ENCODE measurements at places on chromosomes 4 and X. TPM values are rescaled to one million over a fixed set of nuclear protein-coding genes. Genes with fewer than 3 reads are reported as not detected.

DNA sequence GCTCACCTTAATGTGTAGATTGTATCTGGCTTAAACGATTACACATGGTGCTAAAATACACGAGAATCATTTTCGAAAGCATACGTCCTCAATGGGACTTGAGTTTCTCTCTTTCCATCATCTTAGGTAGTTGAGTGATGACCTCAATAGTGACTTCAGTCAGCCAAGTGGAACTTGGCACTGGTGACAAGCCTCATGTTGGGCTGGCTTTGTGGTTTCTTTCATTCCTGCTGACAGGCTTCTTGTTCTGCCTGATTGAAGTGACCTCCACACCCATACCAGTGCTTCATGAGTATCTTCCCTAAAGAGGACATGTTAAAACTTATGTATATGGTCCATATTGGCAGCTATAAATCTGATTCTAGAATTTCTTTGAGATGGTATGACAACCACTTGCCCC lies 159.1 kb upstream of the WDR1 start:
- no peak for DNase-seq

DNA sequence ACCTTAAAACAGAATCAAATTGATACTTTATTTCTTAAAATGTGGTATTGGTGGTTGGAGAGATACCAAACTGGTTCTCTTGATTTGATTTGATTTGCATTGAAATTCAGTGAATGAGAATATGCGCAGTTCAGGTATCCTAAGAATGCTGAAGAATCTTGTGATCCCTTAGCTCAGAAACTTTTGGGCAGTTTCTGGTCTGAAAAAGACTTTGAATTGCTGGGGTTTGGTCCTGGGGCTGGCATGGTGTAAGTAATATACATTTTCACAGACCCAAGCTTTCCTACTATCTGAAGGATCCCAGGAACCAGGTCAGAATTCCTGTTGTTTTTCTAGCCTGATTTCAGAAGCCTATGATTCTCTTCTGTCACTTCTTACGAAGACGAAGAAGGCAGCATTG lies 6.6 kb downstream of the RAB33B start:
- no peak for DNase-seq

DNA sequence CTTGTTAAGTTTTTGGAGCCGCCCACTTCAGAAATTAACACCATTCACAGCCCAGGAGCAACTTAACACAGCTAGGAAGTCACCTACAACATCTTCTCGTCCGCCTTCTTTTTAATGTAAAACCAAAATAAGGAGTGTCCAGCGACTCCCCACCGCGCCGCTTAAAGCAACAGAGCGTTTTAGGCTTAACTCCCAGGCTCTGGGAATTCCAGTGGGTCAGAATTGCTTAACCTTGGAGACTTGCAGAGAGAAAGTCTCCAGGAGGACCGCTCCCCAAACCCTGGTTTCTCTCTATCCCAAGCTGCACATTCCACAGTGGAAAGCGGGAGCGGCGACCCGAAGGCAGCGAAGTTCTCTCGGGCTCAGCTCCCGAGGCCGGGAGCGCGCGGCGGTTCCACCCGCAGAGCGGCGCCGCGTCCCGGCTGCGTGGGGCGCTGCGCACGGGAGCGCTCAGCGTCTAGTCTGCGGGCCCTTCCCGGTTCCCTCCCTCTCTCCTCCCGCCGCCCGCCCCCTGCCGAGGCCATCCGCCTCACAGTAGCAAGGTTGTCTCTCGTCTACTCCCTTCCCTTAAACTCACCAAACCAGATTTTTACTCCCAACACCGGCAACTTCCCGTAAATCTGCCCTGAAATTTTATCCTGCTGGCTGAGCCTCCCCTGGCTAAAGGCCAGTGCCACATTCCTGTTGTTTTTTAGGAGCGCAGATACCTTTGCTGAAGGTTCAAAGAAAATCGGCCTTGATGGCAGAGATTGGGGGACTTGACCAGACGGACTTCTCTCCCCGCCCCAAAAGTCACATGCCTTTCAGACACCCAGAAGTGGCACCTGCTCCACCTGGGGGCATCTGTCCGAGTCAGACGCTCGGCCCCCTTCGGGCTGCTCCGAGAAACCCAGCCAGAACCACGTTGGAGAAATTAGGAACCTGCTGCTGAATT lies at the start of gene RBM47:
Gene RBM47, minus strand, starts transcription at position 464 of the 934 bp plus-strand sequence. CDS start 190,971 bp downstream, outside the sequence.
- DNase-seq, result peak; percentile 21

GRCh38 chr4:16278178-16278577 lies 51.9 kb upstream of the TAPT1 start:
- no peak for DNase-seq

DNA sequence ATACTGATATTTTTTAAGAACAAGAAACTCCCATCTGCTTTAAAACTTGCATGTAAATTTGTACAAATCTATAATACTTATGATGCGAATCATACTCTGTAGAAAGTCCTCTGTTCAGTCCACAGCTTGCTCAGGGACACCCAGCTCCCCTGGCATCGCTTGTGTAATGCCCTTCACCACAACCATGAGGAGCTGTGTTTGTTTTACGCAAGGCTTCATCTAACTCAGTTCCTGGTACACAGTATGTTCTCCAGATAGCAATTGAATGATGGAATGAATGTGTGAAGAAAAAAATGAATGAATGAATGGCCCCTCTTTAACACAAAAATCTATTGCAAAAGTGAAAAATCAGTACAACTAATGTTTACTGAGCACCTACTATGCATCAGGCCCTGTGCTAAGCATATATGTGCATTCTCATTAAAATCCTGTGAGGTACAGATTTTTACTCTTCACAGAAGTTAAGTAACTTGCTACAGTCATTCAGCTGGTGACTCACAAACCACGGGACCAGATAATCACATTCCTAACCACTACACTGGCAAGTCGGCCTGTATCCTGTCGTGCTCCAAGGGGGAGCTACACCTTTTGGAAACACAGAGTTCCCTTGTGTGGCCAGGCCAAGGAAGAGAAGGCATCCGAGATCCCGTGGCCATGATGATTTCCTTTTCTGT lies 58.7 kb upstream of the KDR start:
- no peak for DNase-seq

GRCh38 chr4:121707344-121707743 lies 10.6 kb upstream of the ANXA5 start:
- no peak for DNase-seq

- DNase-seq, result no peak
These were observed 66.1 kb downstream of the NR3C2 start for GRCh38 chr4:148376151-148376550.

GRCh38 chr4:163804001-163804400 lies 309.5 kb downstream of the TMA16 start:
- no peak for DNase-seq

- DNase-seq, result no peak
These were observed 18.6 kb downstream of the FGFRL1 start for GRCh38 chr4:1030031-1030430.

GRCh38 chr4:22987870-22988269 lies 295.1 kb downstream of the GBA3 start:
- no peak for DNase-seq

GRCh38 chr4:161444626-161445025 lies 719.2 kb downstream of the FSTL5 start:
- DNase-seq, result no peak

- DNase-seq, result peak; percentile 73
These were observed 4.2 kb upstream of the ZNF157 start for GRCh38 chrX:47366041-47366722.

DNA sequence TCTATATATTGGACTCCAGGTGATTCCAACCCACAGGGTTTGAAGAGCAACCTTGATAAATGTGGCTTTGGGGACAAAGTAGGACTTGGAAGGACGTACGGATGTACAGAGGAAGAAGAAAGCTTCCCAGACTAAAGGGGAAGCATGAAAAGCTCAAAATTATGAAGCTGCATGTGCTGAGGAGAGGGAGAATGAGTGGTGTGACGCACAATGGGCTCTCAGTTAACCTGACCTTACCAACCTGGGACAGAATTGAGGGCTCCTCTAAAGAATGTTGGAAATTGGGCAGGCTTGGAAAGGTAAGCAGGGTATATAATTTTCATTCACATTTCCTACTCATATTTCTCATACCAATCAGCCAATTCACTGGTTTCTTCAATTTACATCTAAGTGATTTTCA lies 10.5 kb upstream of the TIGD2 start:
- no peak for DNase-seq

DNA sequence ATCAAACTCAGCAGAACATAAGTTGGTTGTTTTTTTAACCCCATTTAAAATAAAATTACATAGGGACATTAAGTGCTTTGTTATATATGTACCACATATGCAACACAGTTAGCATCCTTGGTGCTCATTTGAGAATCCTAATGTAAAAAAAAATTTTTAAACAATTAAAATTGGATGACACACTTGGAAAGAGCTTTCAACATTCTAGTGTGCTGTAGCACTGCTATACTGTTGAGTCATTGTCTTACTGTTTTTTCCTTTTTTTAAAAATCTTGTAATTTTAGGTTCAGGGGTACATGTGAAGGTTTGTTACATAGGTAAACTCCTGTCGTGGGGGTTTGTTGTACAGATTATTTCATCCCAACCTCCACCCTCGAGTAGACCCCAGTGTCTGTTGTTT lies 12.8 kb downstream of the THAP9 start:
- no peak for DNase-seq

- no peak for DNase-seq
These were observed 339.8 kb upstream of the FRG1 start for GRCh38 chr4:189600718-189601435.

DNA sequence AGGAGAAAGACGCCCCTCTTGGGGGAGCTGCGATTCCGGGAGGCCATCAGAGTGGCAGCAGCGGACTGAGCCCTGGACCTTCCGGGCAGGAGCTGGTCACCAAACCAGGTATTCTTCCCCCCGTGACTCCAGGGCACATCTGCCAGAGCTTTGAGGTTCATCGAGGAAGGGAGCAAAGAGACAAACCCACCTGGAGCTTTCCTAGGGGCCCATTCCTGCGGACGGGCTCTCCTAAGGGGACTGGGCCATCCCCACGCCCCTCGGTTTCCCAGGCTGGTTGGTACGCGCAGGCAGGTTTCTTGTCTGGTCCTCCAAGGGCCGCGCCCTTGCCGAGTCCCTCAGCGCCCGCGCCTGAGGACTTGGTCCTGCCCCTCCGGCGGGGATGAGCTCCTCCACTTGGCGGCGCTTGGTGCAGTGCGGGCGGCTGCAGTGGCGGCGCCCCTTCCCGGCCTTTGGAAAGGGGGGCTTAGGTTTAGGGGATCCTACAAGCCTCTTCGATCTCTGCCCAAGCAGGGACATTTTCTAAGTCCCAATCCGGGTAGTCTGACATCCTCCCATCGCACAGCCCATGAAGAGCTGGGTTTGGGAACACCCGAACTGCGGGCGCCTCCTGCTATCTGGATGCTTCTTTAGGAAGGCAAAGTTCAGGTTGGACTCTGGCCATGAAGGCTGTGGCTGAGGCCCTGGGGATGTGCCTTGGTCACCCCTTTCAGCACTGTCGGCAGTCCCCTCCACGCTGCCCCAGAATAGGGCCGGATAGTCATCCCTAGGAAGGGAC lies 538 bp downstream of the STBD1 start:
- peak; percentile 14 for DNase-seq

DNA sequence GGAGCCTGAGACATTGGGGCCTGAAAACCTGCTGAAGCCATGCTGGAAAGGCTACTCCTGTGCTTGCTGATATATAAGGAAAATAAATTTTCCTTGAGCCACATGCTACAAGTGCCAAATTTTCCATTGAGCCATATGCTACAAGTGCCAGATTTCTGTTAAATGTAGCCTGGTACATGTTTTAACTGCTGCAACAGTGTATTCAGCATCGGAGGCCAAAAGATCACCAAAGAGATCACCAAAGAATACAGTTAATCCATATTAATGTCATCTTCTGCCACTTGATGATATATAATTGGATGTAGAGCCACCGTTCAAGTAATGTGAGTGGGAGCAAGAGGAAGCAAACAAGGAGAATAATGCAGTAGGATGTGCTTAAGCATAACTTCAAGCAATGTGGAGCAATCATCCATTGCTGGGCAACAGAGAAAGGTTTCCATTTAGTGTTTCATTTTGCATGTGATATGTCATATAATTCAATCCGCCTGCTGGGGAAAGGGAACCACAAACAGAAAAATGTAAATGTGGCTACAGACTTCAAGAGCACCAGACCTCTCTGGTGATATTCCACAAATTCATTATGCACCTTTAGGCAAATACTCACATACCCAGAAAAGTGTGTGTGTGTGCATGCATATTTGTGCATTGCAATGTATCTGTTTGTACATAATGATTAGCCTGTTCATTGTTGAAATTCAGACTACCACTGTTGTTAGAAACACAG lies 295.9 kb downstream of the KCNIP4 start:
- DNase-seq, result no peak

GRCh38 chrX:44433556-44433955 lies 90.1 kb upstream of the EFHC2 start:
- no peak for DNase-seq

DNA sequence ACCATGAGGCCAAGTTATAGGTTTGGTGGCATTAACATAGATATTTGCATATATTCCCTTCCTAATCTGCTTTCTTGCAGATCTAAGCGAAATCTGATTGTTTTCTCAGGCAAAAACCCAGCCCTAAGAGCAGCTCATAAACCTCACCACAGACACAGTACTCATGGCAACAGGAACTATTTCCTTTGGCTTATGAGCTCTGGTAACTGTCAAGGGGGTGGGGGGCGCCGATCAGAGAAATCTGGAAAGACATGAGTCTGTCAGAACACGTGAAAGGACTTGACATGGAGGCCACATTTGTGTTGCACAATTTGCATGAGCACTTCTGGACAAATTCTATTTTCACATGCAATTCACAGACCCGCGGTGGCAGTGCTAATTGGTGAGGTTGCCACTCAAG lies 83.7 kb downstream of the MGST2 start:
- DNase-seq, result no peak

GRCh38 chrX:6175914-6176313 lies 52.8 kb downstream of the NLGN4X start:
- DNase-seq, result no peak

- DNase-seq, result peak; percentile 6
These were observed 62.8 kb upstream of the EGFL6 start for GRCh38 chrX:13506574-13506973.

- no peak for DNase-seq
These were observed 65.7 kb downstream of the TMEM154 start for GRCh38 chr4:152613841-152614721.

The RAB40A gene
- total RNA-seq, result 0.14 TPM

The SSX1 gene
- total RNA-seq, result not detected

The RHOXF1 gene
- total RNA-seq, result not detected

The NAA11 gene
- not detected for total RNA-seq

The RNF128 gene
- not detected for total RNA-seq

The F9 gene
- total RNA-seq, result not detected

The PPP1R2C gene
- total RNA-seq, result not detected

The SULT1B1 gene
- 0.64 TPM for total RNA-seq

The FMR1NB gene
- not detected for total RNA-seq
